ENCODE measurements at places on chromosomes 6 and 20.

DNA sequence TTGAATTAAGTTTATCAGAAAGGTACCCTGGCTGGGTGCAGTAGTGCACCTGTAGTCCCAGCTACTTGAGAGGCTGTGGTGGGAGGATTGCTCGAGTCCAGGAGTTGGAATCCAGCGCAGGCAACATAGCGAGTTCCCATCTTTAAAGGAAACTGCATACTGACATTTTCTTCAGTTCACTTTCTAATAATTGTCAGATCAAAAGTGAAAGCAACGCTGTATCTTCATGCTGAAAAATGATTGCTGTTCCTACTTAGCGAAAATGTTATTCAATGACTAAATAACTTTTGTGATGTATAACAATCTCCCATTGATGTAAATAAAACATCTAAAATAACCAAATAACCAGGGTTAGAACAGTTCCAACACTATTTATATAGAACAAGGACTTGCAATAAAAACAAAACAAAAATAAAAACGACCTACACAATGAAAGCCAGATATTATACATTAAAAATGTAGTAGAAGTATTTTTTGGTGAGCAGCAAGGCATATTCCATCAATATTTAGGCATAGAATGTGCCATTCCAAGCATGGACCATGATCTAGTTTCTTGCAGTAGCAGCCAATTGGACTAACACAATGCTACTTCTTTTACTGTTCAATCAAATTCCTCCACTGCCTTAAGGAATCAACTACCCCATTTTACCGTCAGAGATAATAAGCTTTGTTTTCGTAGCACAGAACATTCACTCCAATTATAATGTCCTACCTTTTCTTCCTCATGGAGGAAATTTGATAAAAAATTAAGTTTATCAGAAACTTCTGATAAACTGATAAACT lies 1.5 kb downstream of the LATS1 start:
- no peak for DNase-seq

GRCh38 chr6:36678488-36679042 lies at the start of gene CDKN1A:
Gene CDKN1A (plus strand): TSS chr6:36678714. CDS start chr6:36684102, 5,388 bp downstream.
- peak; percentile 82 for DNase-seq

DNA sequence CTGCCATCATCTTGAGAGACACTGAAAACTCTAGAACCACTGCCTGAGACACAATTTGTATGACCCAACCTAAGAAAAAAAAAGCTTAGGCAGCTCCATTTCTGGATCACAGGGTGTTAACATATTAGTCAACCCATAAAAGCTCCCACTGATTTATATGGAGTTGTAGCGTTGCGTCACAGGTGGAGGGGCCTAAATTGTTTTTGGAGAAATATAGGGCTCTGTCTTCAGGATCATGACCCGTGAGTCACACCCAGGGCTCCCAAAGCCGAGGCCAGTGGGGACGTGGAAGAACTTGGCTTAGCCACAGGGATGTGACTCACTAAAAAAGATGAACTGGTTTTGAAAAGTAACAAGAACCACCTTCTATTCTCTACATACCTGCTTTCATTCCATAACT lies 116.5 kb upstream of the BMP2 start:
- peak; percentile 15 for DNase-seq

DNA sequence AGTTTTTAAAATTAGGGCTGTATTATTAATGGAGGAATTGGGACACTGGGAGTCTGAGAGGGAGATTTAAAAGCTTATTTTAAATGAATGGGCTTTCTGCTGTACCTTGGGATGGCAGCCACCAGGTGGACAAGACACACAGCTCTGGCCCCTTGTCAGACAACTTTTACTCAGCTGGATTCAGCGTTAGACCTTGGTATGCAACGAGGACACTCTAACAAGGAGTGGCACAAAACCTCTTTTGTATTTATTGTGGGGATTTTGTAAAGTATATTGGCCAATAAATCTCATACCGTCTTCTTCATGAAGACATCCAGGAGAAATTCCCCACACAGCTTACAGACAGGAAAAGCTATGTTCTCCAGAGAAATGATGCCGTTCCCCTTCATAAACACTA lies 105.7 kb downstream of the LCA5 start:
- no peak for DNase-seq

DNA sequence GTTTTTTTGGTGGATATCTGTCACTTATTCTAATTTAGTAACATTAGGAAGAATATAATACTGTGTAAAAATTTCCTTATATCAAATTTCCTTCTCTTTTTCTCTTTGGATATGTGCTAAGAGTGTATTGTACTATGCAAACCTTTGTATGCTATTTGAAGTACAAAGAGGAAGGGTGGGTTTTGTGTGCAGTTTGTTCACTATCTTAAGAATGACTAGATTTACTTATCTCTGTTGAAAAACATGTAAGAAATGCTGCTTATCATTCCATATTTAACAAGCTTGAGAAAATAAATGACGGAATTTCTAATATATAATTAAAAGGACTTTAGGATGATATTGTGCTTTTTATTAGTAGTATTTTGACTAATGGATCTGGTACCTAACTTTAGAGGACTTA lies 13.1 kb downstream of the CD2AP start:
- DNase-seq: no peak

GRCh38 chr20:43798291-43799149 lies 71.7 kb upstream of the GTSF1L start:
- no peak for DNase-seq

DNA sequence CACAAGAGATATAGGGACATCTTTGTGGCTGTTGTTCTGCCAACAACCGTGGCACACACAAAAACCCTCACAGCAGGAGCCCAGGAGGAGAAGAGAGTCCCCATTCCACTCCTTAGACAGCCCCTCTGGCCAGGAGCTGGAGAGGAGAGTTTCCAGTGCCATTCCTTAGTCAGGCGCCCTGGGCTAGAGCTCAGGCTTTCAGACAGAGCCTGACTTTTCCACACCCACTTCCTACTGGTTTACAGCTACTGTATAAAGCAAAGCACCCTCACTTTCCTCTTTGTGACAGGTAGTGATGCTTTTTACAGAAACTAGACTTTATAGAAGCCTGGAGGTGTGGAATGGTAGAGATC lies 145.9 kb downstream of the SYCP2 start:
- DNase-seq: no peak

GRCh38 chr20:37223053-37223452 lies 38.6 kb downstream of the GHRH start:
- DNase-seq: peak; percentile 52

DNA sequence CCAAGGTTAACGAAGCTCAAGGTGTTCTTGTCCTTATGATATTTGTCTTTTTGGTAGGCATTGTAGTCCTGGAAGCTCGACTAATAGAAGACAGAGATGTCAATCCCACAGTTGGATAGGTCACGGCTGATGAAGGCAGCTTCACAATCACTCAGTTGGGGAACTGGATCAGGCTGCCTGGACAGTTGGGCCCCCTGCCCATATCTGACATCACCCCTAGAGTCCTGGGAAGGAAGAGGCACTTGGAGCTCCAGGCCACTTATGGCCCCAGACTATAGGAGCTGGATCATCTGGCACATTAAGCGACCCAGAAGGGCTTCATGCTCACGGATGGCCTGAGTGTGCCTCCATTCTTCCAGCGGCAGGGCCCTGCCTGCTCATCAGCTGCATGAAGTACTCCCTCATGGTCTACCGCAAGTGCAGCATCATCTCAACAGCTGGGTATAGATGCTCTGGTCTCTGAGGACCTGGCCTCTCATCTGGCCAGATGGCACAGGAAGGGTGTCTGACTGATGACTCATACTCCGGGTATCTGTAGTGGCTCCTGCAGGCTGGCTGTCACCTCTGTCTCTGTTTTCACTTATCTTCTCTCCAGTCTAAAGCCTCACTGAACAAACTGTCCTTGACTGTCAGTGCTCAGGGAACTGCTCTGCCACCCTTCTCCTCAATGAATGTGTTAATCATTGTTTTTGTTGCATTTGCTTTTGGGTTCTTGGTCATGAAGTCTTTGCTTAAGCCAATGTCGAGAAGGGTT lies 29.2 kb upstream of the SSR1 start:
- no peak for DNase-seq

DNA sequence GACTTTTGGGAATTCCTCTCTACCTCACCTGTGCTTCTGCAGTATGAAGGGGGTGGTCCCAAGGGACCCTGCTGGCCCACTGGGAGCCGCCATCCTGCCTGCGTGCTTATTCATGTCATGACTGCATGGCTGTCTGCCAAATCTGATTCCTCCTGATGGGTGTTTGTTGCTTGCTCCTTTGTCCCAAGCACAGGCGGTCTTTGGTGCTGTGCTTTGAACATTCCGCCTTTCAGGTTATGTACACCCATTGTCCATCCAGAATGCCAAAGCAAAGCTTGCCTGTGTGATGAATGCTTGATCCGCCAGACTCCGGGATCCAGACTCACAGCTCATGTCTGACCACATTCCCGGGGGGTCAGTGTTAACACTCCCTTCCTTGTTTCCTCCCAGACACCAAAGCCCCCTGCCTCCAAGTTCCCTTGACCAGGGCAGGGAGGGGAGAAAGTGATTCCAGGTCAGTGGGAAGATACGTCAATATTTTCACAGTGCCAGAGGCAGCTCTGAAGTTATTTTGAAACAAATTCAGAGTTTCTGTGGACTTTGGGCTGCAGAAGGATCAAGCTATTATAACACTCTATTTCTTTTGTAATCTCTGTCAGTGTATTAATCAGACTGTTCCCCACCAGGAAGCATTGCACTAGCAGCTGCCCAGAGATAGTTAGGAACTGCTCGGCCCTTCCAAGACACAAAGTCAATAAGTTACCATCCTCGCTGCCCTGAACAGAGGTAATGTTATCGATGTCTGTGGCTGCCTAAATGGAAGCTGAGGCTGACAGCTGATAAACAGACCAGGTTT lies 9.5 kb downstream of the DAAM2 start:
- no peak for DNase-seq

DNA sequence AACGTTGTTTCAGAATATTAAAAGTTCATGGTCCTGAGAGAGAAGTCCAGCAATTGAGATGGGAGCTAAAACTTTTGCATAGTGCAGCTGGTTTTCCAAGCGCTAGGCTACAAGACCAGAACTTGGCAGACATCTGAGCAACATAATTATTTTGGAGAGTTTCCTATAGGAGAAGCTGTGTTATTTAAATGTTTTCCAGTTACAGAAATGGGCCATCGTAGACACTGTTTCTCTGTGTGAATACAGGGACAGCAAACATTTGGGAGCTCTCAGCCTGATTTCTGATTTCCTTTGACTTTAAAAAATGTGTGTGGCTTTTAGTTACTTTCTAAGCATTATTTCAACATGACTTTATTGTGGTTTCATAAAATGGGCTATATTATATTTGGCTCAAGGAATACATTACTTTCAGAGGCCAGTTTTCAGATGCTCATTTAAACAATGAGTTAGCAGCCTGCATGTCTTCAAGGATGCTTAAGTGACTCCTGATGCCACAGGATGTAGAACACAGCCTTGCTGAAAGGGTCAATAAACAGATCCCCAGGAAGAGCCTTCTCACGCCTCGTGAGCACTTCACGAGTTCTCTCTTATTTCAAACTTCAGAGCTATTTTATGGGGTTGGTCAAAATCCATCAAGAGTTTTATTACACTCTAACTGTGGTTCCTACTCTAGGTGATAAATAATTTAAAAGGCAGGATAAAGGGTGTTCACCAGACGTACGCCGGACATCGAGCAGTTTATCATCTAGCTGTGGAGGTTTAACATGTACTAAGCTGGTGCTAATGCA lies 193.8 kb downstream of the SMOC2 start:
- no peak for DNase-seq

DNA sequence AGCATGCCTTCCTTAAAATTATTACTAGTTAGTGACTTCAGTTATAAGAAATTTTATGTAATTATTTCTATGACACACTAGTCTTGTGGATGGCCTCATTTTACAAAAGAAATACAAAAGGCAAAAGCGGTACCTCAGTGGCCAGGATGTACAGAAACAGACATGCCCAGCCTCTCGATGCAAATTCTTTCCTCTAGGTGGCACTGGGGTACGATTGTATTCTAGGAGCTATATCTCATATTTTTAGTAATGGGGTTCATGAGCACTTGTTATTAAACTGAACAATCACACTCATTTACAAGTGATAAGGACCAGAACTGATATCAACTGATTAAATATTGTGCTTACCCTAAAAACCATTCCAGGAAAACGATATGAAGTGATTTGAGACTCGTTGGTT lies 59.8 kb downstream of the SOD2 start:
- peak; percentile 6 for DNase-seq

DNA sequence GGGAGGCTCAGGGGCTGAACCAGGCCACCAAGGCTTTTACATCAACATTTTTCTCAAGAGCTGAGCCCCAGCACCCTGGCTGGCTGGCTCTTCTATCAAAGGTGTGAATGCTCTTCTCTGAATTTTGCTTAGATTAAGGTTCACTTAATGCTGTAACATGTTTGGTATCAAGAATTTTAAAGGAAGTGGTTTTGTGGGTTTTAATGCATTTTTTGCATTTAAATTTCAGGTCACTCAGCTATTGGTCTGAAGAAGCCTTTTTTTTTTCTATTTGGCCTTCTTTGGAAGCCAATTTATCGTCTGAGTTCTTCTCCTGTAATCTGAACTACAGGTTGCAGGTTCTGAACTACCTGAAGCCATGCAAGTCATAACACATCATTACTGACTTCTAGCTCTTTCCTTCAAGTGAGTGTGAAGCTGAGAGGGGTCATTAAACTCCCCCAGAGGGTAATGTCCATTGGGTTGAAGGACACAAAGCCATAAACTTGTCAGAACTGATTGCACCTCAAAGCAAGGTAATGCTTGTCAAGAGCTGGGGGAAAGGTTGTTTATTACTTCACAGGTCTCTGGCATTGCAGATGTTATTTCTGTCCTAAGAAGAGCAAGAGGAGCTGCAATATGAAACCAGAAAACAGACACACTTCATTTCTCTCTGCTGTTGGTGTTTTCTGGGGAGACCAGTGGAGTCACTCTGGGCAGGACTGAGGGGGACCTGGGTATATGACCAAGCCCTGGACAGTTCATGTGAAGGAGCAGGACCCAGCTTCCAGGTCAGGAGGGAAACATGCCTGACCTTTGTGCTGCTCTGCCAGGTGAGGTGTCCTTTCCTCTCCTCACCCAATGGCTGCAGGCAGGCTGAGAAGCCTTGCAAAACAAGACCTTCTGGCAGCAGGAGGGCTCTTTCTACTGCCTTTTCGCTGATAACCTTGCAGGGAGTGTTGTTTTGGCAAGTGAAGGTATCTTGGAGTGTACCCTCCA lies 26.1 kb upstream of the NEDD9 start:
- no peak for DNase-seq

GRCh38 chr6:5412017-5412416 lies 150.7 kb downstream of the FARS2 start:
- no peak for DNase-seq

DNA sequence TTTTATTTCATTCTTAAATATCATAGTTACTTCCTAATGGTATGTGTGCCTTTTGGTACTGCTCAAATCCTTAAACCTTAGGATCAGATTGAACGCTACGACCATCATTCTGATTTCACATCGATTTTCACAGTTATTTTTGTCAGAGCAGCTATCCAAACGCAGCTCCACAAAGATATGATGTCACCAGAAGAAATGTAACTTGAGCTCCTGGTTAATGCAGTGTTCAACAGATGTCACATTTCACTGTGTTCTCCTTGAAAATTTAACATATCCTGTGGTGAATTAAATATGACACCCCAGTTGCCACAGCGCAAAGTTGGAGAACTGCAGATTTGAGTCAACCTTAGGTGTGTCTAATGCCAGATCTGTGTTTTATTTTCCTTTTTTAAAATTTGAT lies 81.4 kb downstream of the CTNNBL1 start:
- DNase-seq: no peak

GRCh38 chr6:34981951-34982350 lies 92.9 kb downstream of the ANKS1A start:
- no peak for DNase-seq

- no peak for DNase-seq
Observed at GRCh38 chr6:54515713-54516112, 207.5 kb downstream of the TINAG start.
